ENCODE measurements at places on chromosomes 7 and 10. TPM values are rescaled to one million over a fixed set of nuclear protein-coding genes. Genes with fewer than 3 reads are reported as not detected.

DNA sequence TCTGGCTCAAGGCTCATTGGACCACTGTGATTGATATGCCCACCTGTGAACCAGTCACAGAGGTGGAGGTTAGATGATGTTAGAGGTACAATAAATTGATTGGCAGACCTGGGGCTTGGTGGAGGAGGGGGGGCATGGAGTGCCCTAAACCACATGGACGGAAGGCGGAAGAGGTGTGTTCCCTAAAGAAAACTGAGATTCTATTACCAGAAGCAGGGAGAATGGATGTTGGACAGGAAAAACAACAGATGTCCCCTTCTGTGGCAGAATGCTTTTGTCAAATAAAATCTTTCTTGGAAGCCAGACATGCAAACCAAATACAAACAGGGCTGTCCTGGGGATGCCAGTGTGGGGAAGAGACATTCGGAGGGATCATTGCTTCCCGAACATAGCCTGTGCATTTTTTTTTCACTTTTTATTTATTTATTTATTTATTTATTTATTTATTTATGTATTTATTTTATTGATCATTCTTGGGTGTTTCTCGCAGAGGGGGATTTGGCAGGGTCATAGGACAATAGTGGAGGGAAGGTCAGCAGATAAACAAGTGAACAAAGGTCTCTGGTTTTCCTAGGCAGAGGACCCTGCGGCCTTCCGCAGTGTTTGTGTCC is 433.9 kb downstream of the RPS24 start:
- H3K36me3 ChIP-seq: no peaks in the 10 kb centered on the region
- no peaks in the 10 kb centered on the region for H3K27me3 ChIP-seq
- H3K4me1 ChIP-seq: no peaks in the 10 kb centered on the region
- H3K4me3 ChIP-seq: no peak overlapping the region
- no peak overlapping the region for H3K27ac ChIP-seq

DNA sequence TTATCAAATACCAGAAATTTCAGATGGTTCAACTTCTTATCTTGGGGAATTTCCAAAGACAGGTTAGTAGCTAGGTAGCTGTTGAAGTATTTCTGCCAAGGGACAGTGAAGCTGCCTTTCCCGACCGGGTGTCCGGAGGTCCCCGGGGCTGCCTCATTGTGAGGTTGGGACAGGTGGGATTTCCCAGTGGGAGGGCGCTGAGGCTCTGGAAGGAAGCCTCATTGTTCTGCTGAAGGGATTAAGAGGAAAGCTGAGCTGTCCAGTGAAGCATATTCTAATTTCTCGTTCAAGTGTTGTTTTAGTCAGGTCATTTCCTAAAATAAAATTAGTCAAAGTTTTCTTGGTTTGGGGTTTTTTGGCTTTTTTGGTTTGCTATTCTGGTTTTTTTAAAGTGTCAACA is 244.2 kb downstream of the MGMT start:
- H3K27me3 ChIP-seq: no peaks in the 10 kb centered on the region
- DNase-seq: no peak
- H3K27ac ChIP-seq: no peak overlapping the region
- no peaks in the 10 kb centered on the region for H3K4me1 ChIP-seq
- H3K36me3 ChIP-seq: no peaks in the 10 kb centered on the region
- no peak overlapping the region for H3K4me3 ChIP-seq

GRCh38 chr7:141519623-141520022 is 31.6 kb upstream of the AGK start:
- no peaks in the 10 kb centered on the region for H3K27me3 ChIP-seq
- no peaks in the 10 kb centered on the region for H3K36me3 ChIP-seq
- H3K4me1 ChIP-seq: no peaks in the 10 kb centered on the region
- H3K4me3 ChIP-seq: no peak overlapping the region
- H3K27ac ChIP-seq: no peak overlapping the region

Gene ABCA13
- total RNA-seq: not detected

Gene SFRP5
- not detected for total RNA-seq

Gene LBX1
- total RNA-seq: not detected

- H3K4me1 ChIP-seq: no peaks in the 10 kb centered on the region
- peaks cover 3% of the 10 kb centered on the region for H3K36me3 ChIP-seq
- DNase-seq: no peak
- no peak overlapping the region for H3K4me3 ChIP-seq
- no peak overlapping the region for H3K27ac ChIP-seq
These were observed 95.4 kb downstream of the GSAP start for GRCh38 chr7:77320714-77321113.

Gene NAT16
- total RNA-seq: not detected

Gene RPS24
- 1,885 TPM for total RNA-seq

Gene GIMAP8
- 62.5 TPM for total RNA-seq

GRCh38 chr7:66920256-66920655 is 769 bp upstream of the TMEM248 start:
- H3K27ac ChIP-seq: no peak overlapping the region
- no peaks in the 10 kb centered on the region for H3K36me3 ChIP-seq
- H3K4me1 ChIP-seq: peaks cover 32% of the 10 kb centered on the region
- DNase-seq: no peak

Data from CD4-positive, alpha-beta memory T cell (primary cell).